Stimulated activated naive B cell treated with anti-CD40 and anti-IgM and Interleukin-4, amounts not matched to agents 10 μg/mL and 1 μg/mL and 100 μg/mL, for 72 hours (primary cell): ENCODE measurements at places on chromosomes 2 and 18.

DNA sequence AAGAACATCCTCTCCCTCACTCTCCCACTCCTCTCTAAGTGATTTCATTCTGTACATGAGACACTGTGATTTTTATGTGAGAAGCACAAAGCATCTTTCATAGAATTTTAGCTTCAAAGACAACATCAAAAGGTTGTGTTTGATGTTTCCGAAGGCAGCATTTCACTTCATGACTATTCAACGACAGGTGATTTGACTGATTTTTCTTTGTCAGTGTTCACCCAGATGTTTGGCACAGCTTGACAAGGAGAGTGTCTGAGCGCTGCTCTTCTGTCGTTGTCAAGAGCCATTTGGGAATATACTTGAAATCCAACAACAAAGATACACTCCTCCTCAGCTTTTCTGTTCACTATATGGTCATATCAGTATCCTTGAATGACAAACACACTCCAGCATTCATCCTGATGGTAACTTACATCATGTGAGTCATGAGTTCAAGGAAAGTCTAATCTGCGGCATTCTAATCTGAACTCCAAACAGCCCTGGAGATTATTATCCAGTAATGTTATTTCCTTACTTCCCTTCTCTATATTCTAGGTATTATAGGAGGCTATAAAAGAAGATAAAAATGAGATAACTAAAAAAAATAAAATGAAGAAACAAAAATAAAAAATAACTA, 45.9 kb upstream of the ST6GAL2 start:
- no peak for DNase-seq
- H3K36me3 ChIP-seq: no peaks in the 10 kb centered on the region
- no peak overlapping the region for H3K27ac ChIP-seq
- no peak overlapping the region for H3K4me3 ChIP-seq
- H3K4me1 ChIP-seq: no peaks in the 10 kb centered on the region
- no peaks in the 10 kb centered on the region for H3K27me3 ChIP-seq

DNA sequence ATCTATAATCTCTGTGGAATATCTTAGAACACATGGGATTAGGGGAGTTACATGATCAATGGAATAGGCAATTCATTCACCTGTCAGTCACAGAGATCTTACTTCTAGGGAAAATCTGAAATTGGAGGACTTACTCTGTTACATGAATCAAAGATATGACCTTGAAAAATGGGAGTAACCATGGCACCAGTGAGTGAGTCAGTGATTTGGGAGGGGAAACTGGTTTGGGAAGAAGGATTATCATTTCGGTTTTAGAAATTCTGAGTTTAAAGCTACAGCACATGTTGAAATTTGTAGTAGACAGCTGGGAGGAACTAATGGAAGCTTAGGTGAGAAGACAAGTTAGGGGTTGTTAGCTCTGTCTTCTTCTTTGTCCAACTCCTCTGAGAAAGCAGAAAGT, 153.7 kb downstream of the CAMKMT start:
- no peak overlapping the region for H3K4me3 ChIP-seq
- no peak overlapping the region for H3K27ac ChIP-seq
- DNase-seq: no peak
- peaks cover 11% of the 10 kb centered on the region for H3K36me3 ChIP-seq
- no peaks in the 10 kb centered on the region for H3K27me3 ChIP-seq

GRCh38 chr18:77059294-77059916, 73.2 kb downstream of the MBP start:
- no peak for DNase-seq
- peak overlapping the region; percentile 38 for H3K27ac ChIP-seq
- H3K27me3 ChIP-seq: no peaks in the 10 kb centered on the region
- peaks cover 47% of the 10 kb centered on the region for H3K36me3 ChIP-seq
- peaks cover 77% of the 10 kb centered on the region for H3K4me1 ChIP-seq
- H3K4me3 ChIP-seq: no peak overlapping the region

- H3K36me3 ChIP-seq: no peaks in the 10 kb centered on the region
- DNase-seq: no peak
- no peaks in the 10 kb centered on the region for H3K27me3 ChIP-seq
- H3K27ac ChIP-seq: no peak overlapping the region
- H3K4me3 ChIP-seq: no peak overlapping the region
- no peaks in the 10 kb centered on the region for H3K4me1 ChIP-seq
Observed at GRCh38 chr2:237196866-237197618, 111.4 kb downstream of the COPS8 start.
